Stimulated activated CD8-positive, alpha-beta memory T cell treated with anti-CD3 and anti-CD28 coated beads, Interleukin-7, amount 100 ng/mL, for 1 hour (primary cell): ENCODE measurements at places on chromosomes 4 and X.

DNA sequence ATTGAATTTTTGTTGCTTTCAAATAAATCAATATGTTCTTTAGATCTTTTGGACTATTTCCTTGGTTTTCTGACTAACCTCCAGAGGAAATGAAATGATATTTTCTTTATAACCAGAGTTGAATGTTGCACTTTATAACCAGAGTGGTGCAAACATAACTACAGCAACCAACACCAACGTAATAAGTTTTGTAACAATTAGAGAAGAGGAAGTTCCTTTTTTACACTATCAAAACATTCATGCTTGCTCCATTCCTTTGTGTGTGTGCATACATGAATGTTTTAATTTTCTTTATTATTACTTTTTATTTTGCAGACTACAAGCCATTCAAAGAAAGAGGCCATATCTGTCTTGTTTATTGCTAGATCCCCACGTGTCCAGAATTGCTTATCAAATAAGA lies 193.0 kb upstream of the PPP3CA start:
- no peak for DNase-seq

GRCh38 chr4:142419712-142420111 lies 426.4 kb downstream of the INPP4B start:
- DNase-seq = no peak

DNA sequence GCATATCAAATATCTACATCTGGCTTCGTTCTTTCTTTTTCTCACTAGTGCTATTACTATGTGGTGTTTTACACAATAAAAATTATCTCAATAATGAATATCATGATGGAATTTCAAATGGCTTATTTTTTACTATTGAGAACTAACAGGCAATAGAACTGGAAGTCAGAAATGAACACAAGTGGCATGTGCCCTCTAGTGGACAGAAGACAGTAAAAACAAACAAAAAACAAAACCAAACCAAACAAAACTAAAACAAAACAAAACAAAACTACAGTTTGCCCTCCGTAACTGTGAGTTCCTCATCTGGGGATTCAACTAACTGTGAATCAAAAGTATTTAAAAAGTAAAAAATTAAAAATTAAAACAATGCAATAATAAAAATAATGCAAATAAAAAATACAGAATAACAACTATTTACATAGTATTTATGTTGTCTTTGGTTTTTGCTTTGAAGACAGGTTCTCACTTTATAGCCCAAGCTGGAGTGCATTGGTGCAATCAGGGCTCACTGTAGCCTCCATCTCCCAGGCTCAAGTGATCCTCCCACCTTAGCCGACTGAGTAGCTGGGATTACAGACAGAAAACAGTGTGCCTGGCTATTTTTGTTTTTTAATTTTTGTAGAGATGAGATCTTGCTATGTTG lies 195.6 kb upstream of the TACR3 start:
- DNase-seq = no peak

- DNase-seq = no peak
Observed at GRCh38 chr4:9970399-9971011, 50.8 kb downstream of the SLC2A9 start.
